ENCODE measurements at places on chromosomes 7 and 10.
A peak's percentile ranks its signal among the peaks of the same experiment; 100 is the strongest.

DNA sequence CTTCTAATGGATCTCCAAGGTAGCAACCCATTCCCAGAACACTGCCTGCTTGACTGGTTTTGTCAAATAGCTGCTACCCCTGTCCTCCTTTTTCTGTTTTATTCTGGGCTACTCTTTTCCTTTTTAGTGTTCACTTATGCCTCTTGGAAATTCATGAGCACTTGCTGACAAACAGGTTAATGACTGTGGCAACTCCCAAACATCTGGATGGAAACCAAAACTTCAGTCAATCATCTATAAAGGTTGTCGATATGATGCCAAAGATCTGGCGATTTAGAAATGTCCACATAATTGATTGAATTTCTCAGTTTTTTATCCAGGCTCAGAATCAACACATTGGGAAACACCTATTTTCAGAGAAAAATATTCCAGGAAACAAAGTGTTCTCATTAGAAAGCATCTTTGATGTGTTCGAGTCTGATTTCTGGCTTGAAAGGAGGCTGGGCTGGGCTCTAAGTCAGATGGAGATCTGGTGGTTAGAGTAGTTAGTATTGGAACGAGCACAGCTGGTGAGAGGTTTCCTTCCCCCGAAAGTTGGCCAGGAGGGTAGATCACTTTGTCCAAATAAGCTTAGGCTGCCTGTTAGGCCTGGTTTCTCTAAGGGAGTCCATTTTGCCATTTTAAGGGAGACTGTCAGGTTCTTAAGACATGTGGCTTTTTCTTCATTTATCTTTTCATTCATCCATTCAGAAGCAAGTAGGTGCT is 17.8 kb downstream of the PAX2 start:
- no peak for DNase-seq

- no peak for DNase-seq
Measured at GRCh38 chr7:23467291-23467805, 2.9 kb downstream of the IGF2BP3 start.

GRCh38 chr10:61760943-61761824 is 98.5 kb downstream of the CABCOCO1 start:
- DNase-seq, result no peak

- no peak for DNase-seq
Measured at GRCh38 chr10:25552283-25552919, 377.6 kb downstream of the GPR158 start.

DNA sequence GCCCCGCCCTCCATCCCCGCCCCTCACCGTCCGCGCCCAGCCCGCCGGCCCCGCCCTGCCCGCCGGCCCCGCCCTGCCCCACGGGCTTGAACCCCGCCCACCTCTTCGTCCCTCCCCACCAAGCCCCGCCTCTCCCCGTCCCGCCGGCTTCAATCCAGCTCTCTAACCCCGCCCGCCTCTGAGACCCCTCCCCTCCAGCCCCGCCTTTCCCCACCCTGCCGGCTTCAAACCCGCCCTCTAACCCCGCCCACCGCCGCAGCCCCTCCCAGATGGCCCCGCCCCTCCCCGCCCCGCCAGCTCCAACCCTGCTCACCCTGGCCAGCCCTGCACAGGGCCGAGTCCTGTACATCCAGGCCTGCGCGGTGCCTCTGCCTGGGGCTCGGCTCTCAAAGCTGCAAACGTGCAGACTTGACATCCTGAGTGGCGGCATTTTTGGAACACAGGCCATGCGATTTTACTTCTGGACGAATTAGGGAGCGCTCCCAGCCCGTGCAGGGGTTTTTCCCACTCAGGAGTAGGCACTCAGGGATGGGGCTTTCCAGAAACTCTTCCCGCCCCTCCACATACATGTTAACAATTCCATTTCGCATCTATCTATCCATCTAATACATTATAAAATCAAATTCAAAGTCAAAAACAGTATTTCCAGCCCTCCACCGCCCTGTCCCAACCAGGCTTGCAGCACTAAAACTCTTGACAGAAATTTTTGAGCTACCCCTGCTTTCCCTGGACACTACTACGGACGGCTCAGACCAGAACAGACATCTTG is 477 bp upstream of the NMT2 start:
- peak; percentile 96 for DNase-seq

DNA sequence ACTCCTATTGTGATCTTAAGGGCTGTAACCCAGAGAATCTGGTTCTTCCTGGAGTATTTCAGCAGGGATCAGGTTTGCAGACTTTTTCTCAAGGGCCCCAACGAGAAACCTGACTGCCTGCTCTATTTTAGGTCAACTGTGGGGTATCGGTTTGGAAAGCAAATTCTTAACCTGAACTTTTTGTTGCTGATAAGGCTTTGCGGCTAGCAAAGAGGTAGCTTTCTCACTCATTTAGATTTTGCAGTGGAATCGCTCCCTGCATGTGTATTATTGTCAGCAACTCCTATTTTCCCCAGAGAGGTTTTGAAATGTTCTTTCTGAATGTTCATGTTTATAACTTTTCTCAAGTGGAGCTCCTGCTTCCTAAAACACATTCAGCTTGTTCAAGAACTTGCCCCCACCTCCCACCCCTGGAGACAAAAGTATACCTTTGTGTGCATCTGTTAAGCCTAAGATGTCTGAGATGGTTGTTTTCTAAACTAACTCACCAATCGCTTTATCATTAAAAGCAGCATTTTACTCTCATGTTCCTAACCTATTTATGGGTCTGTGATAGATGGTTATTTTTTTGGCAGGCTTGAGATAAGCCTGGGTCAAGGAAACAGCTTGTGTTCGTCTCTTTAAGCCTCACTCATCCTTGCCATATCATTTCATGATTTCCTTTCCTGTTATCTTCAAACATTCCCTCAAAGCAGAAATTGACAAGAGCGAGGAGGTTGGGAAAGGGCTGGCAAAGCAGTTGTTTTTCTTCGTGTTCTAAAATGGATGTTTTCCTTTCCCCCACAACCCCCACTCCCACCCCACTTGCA is 129.8 kb downstream of the BAMBI start:
- DNase-seq, result no peak

DNA sequence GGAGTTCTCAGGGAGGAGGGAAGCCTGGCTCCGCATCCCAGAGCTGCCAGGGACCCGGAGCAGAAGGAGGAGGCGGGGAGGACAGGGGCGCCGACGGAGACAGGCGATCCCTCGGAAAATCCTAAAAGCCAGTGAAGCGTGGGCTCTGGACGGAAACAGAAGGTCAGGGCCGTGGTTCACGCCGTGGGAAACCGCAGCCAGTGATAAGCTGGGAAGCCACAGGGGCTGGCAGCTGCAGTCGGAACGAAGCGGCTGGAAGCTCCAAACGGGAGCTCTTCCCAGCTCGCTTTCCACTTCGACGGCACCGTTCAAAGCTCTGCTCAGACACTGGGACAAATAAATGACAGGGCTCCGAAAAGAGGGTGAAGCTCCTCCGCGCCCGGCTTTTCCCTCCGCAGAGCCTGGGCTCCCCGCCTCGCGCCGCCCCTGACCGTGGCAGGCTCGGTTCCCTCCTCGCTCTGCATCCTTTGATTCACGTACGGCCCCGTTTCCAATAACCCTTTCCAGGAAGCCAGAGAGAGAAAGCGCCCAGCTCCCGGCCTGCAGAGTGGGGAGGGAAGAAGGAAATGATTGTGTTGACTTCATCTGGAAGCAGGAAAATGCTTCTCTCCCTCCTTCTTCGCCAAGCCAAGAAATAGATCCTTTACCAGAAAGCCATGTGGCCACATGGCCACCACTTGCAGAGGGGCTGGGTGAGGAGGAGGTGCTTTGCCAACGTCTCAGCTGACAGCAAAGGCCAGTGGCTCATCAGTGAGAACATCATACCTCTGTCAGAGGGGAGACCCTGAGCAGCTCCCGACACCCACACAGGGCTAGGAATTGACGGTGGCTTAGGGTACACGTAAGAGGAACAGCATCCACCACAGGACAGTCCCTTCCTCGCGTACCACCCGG is 57.4 kb downstream of the ADRB1 start:
- peak; percentile 60 for DNase-seq

All from Right ventricle myocardium superior (tissue), 1 donor.